Camera-type eye (tissue), 1 donor: ENCODE measurements at places on chromosomes 12 and 14. TPM values are rescaled to one million over a fixed set of nuclear protein-coding genes. Genes with fewer than 3 reads are reported as not detected.

Gene GLIPR1L1
- not detected for total RNA-seq

Gene C12orf54
- not detected for total RNA-seq

Gene TMEM229B
- total RNA-seq: 7.0 TPM

Gene NT5DC3
- total RNA-seq: 6.9 TPM

Gene AMDHD1
- total RNA-seq: 5.8 TPM

Gene TMEM233
- total RNA-seq: 0.49 TPM

Gene ATF1
- total RNA-seq: 26.6 TPM

Gene LRRK2
- 19.8 TPM for total RNA-seq

Gene OTOGL
- total RNA-seq: 0.60 TPM

Gene CABP1
- 5.7 TPM for total RNA-seq

Gene CARMIL3
- total RNA-seq: 7.8 TPM

Gene ADCY6
- total RNA-seq: 50.1 TPM

Gene CISTR
- not detected for total RNA-seq

Gene TAS2R42
- total RNA-seq: not detected

Gene DPPA3
- not detected for total RNA-seq

Gene NANOG
- total RNA-seq: not detected

Gene FOXA1
- 3.1 TPM for total RNA-seq

Gene CLEC4D
- 0.55 TPM for total RNA-seq

Gene PAPLN
- total RNA-seq: 7.0 TPM

Gene ANO6
- 56.0 TPM for total RNA-seq

Gene PLEKHG7
- 1.2 TPM for total RNA-seq

Gene GPR84
- total RNA-seq: 0.16 TPM

Gene TBX3
- 13.9 TPM for total RNA-seq

Gene OLR1
- total RNA-seq: 0.60 TPM

Gene CLEC12A
- 3.4 TPM for total RNA-seq

Gene ALX1
- total RNA-seq: 13.0 TPM

Gene PEX5
- total RNA-seq: 52.9 TPM

Gene SNRPF
- 19.1 TPM for total RNA-seq

Gene TUNAR
- 6.1 TPM for total RNA-seq

Gene APOF
- total RNA-seq: not detected

Gene COX8C
- total RNA-seq: not detected

Gene RNASE1
- 65.1 TPM for total RNA-seq

Gene HHIPL1
- 11.6 TPM for total RNA-seq

Gene WSCD2
- 7.5 TPM for total RNA-seq

Gene CFAP54
- 4.7 TPM for total RNA-seq

Gene DHRS2
- total RNA-seq: 0.77 TPM
